ENCODE measurements at places on chromosomes 3 and 15.

DNA sequence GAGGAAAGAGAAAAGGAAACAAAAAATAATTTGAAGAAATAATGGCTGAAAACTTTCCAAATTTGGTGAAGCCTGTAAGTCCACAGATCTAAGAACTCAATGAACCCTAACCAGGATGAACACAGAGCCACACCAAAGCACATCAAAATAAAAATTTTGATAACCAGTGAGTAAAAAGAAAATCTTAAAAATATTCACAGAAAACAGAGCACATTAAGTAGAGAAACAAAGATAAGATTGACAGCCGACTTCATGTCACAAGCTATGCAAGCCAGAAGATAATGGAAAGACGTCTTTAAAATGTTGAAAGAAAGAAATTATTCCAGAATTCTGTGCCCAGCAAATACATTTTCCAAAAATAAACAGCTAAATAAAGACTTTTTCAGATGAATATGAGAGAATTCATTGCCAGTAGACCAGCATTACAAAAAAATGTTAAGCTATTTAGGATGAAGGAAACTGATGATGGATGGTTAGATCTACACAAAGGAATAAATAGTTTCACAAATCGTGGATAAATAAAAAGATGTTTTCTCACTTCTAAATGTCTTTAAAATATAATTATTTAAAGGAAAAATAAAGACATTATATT lies 140.2 kb upstream of the SKOR1 start:
- no peak for DNase-seq

DNA sequence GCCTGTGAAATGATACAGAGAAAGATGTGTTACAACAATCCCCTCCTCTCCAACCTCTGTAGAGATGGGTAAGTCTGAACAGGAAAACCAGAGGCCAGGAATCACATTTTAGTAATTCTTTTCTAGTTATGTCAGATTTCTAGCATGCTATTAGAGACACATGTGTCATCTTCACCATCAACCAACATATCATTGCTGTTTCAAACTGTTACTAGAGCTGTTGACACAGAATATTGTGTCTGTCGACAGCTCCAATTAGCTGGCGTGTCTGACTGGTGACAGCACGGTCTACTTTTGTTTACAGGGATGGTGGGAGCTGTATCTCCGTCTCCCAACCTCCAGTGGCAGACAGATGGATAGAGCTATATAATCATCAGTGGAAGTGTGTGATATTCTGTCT lies 393.2 kb downstream of the SOX2 start:
- DNase-seq: no peak

DNA sequence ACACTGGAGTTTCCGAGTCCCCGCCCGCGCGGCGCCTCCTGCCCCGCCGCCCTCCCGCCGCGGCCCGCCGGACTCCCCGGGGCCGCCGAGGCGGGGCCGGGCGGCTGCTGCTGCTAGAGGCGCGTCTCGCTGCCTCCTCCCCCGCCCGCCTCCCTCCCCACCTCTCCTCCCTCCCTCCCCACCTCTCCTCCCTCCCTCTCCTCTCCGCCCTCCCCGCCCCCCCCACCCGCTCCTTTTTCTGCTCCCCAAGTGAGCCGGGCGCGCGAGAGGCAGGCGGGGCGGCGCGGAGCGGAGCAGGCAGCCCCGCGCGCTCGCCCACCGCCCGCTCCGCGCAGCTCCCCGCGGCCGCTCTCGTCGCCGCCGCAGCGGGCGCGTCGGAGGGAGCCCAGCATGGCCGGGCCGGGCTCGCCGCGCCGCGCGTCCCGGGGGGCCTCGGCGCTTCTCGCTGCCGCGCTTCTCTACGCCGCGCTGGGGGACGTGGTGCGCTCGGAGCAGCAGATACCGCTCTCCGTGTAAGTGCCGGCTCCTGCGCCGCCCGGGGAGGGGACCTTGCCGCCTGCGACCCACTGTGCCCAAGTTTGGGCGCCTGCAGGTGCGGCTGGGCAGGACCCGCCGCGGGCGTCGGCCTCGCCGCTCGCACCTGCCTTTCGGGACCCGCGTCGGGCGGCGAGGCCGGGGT lies at the start of gene CACNA2D3:
Gene CACNA2D3 (plus strand): TSS at position 229 of the 679 bp plus-strand sequence.
- DNase-seq: no peak

DNA sequence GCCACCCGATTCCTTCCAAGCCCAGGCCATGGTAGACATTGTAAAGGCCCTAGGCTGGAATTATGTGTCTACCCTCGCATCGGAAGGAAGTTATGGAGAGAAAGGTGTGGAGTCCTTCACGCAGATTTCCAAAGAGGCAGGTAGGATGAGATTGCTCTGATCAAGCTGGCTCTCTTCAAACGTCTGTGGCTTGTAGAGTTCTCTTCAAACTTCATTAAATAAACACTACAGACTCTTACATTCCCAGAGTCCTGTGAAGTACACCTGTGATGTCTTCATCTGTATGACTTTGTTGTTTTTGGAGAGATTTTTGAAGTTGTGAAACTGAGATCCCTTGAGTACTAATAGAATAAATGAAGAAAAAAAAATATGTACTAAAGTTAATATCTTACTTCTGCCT lies 285.6 kb downstream of the GRM7 start:
- DNase-seq: no peak

DNA sequence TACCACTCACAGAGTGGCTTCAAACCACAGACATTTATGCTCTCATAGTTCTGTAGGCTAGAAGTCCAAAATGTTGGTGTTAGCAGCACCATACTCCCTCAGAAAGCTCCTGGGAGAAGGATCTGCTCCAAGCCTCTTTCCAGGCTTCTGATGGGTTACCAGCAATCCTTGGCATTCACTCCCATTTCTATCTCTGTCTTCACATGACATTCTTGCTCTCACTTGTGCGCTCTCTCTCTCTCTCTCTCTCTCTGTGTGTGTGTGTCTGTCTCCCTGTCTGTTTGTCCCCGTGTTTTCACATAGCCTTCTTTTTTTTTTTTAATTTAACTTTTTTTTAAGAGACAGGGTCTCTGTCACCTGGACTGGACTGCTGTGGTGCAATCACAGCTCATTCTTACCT lies 26.3 kb downstream of the CDAN1 start:
- no peak for DNase-seq

GRCh38 chr3:55690726-55691125 lies 203.6 kb upstream of the WNT5A start:
- DNase-seq: peak; percentile 44

GRCh38 chr3:134059671-134060560 lies 30.2 kb upstream of the SLCO2A1 start:
- DNase-seq: no peak

GRCh38 chr3:11235385-11235784 lies 36.8 kb upstream of the ATG7 start:
- no peak for DNase-seq

GRCh38 chr3:26406636-26407035 lies 215.9 kb upstream of the LRRC3B start:
- DNase-seq: no peak

- DNase-seq: no peak
Observed at GRCh38 chr3:178367817-178368617, 168.2 kb upstream of the KCNMB2 start.
